ENCODE measurements at places on chromosomes 2 and 18.

DNA sequence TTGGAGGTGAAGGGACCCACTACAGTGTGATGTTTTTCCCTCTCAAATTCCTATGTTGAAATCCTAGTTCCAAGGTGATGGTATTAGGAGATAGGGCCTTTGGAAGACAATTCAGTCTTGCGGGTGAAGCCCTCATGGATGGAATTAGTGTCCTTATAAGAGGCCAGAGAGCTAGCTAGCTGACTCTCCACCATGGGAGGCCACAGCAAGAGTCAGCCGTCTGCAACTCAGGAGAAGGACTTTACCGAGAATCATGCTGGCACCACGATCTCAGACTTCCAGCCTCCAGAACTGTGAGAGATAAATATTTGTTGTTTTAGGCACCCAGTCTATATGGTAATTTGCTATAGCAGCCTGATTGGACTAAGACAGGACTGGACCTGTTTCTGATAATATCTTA, 461.4 kb downstream of the TSN start:
- DNase-seq: no peak

DNA sequence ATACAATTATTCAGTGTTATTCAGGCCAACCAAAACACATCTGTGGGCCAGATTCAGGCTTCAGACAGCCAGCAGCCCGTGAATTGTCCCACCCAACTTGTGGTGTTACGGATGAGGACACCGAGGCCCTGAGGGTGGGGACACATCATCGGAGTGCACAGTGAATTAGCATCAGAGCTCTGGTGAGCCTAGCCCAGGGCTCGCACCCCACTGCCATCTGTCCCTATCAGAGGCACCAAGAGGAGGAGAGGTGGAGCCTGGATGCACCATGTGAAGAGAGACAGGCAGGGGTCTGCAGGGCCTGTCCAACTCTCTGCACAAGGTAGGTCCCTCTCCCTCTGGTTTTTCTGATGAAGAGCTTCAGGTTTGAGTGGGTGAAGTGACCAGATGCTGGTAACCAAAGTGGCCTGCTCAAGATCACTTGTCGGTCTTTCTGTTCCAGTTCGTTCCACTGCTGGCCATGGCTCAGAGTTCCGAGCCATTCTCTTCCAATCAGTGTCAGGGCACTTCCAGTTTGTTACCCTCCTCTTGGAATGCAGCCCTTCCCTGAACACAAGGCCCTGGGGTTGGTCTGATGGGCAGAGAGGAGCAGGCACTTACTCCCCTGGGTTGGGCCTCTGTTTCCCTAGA, 14.8 kb upstream of the GLI2 start:
- DNase-seq: no peak

DNA sequence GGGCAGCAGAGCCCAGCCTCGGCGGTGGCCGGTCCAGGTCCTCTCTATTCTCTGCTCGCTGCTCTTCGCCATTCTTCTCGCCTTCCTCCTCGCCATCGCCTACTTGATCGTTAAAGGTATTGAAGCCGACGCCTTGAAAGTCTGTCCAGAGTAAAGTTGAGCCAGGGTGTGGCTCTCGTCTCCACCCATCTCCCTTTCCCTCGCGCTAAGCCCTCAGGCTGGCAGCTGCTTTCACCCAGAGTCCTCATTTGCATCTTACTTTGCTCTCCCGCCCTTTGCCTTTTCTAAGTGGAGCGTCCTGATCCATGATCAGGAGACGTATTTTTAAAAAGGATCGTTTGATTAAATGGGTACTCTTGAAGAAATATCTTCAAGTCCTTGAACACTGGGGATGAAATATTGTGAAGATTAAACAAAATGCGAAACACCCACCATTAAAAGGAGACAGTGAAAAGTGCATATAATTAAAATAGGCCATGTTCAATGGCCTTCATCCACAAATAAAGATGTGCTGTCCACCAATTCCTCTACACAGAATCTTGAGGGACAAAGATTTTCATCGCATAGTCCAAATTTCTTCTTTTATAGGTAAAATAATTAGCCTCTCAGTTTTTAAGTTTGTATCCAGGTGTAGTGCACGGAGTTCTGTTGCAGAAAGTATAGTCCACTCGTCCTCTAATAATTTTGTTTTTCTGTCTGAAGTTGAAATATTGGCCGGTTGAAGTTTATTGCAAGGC, 657 bp downstream of the ARL6IP6 start:
- peak; percentile 68 for DNase-seq

- no peak for DNase-seq
Observed at GRCh38 chr2:88626171-88627054, 851 bp downstream of the EIF2AK3 start.

DNA sequence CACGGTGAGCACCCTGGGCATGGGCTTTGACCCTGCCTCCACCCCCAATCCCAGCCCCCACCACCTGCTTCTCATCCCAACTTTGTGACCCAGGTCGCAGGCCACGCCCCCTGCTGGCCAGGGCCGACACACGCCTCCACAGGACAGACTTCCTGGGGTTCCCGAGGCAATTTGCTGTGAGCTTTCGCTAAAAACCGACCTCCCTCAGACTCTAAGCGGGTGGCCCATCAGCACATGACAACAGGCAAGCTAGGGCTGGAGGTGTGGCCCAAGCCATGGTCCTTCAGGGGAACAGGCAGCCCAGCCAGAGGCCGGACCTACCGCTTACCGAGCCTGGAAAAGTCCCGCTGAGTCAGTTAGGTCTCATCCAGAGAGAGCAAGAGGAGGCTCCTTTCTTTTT, 31.9 kb downstream of the C1QL2 start:
- DNase-seq: no peak

- no peak for DNase-seq
Observed at GRCh38 chr2:23235292-23235691, 149.7 kb upstream of the KLHL29 start.

GRCh38 chr2:237966250-237966564, 607 bp upstream of the UBE2F start:
- no peak for DNase-seq

DNA sequence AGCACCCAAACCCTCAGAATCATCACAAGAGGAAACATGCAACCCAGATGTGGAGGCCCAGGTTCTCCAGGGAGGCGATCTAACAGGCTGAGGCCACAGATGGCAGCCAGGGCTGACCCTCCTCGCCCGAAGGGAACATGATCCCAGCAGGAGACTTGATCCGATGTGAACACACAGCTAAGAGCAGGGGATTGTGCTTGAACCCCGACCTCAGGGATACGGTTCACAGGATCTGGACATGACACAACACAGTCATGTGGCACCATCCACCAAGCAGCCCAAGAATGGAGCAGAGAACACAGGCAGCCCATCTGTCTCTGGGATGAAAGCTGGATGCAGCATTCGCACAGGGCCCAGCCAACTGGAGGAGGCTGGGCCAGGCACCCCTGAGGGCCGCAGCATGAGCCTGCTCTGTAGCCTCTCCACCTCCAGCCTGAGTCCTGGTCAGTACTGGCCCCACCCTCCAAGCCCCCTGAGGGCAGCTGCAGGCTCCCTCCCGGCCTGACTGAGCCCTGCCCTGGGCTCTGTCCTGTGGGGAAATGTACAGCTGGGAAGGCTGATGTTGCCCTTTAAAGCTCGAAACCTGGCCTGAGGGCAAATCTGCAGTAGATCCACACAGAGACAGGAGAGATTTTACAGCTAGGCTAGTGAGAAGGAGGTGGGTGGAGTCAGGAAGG, 39.0 kb downstream of the AQP12A start:
- no peak for DNase-seq

DNA sequence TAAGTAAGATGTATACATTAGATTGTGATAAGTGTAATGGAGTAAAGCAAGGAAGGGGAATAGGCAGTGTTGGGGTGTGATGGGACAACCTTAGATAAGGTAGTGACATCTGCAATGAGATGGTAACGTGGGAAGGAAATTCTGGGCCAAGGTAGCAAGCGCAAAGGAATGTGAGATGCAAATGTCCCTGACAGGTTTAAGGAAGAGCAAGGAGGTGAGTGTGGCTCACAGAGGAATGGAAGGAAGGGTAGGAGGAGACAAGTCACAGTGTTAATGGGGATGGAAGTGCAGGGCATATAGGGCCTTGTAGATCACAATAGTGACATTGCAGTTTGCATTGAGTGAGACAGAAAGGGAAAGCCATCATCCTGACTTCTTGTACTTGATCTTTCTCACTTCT, 170.9 kb upstream of the FAM98A start:
- no peak for DNase-seq

DNA sequence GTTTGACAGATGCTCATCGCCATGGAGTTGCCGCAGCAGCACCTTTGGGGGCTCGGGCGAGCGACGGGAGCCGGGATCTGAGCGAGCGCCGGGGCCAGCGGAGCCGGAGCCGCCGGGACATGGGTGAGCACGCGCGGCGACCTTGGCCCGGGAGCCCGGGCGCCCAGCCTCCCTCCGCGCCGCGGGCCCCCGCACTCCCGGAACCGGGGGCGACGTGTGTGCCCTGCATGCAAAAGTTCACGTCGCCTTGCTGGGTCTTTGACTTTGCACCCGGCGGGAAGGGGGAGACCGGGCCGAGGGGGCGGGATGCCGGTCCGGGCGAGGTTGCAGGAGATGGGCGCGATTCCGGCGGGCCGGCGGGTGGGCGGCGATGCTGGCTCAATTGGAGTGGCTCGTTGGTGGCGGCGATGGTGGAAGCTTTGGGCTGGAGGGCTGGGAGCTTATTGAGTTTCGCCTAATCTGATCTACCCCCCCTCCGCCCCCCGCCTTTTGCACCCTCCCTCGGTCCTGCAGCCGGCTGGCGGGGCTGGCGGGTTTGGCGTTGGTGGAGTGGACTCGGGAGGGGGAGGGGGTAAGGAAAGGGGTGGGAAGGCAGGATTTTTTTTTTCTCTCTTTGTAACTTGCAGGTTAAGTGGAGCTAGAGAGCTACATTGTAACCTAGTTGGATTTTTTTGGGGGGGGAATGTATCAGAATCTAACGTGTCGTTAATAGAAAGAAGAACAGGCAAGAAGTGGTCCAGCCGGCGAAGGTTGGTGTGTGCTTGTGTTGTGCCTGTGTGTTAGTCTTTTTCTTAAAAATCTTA, at the start of gene SETBP1:
Gene SETBP1, plus strand, starts transcription at position 616 of the 803 bp plus-strand sequence. CDS start 20,459 bp downstream, outside the sequence.
- DNase-seq: peak; percentile 59

- DNase-seq: no peak
Observed at GRCh38 chr2:6312367-6312766, 553.3 kb downstream of the CMPK2 start.

DNA sequence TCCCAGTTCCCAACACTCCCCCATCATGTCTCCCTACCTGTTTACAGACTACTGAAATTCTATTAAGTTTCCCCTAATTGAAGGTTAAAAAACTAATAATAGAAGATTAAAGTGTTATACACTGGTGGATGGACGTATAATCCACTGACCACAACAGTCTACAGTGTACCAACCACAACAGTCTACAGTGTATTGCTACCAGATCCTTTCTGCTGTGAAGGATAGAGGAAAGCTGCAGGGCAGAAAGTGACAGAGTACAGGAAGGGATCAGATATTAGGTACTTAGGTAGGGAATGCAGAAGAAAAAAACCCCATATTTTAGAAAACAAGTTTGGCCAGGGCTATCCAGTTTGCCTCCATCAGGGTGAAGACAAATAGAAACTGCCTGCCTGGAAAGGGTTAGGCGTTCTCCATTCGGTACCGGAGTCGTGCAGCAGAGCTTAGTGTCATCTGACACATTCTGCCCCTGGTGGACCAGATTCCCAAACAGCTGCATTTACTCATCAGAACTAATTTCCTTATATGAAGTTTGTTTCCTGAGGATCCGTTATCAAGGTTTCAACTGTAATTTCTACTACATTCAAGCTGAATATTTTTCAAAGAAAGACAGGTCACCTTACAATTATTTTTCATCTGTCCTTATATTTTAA, 49.9 kb downstream of the KLF7 start:
- no peak for DNase-seq

DNA sequence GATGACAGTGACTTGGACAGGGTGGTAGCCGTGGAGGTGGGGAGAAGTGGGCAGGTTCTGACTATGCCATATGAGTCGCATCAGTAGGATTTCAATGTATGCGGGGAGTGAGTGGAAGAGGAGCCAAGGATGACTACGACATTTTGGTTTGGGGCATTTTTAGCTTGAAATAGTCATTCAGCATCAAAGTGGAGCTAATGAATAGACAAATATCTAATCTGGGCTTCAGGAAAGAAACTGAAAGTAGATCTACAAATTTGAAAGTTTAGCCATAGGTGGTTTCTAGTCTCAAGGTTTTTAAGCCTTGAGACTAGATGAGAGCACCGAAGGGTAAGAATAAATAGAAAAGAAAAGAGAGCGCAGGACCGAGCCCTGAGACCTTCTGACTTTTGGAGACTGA, 58.3 kb downstream of the FEZ2 start:
- DNase-seq: no peak

DNA sequence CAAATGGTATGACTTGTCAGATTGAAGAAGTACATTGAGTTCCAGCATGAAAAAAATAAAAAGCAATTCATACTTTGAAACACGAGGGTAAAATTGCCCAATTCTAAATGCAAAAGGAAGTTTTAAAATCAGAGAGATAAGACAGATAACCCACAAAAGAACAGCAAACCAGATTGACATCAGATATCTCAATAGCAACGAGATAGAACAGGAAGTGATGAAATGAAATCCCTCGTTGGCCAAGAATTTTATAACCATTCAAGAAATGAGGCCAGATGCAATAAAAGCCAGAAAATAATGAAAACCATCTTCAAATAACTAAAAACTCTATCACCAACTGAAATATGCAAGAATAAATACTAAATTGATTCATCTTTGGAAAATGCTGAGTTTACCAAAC, 172.8 kb downstream of the CD226 start:
- no peak for DNase-seq

DNA sequence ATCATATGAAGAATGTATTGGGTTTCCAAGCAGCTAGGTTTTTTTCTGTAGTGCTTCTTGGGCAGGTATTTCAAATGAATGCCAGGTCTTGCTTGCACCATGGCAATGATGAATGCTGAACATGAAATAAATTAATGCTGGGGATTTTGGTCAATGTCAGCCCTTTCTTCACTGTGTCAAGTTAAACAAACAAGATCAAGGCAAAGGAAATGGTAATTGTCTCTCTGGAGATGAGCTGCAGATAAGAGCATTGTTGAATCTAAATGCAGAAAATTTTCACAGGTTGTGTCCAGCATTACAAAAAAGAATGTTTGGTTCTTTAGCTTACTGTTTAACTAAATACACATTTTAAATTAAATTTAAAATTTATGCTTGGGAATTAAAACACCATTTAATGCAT, 144.3 kb downstream of the GPD2 start:
- no peak for DNase-seq

- no peak for DNase-seq
Observed at GRCh38 chr2:85690932-85691331, 3.2 kb upstream of the GNLY start.

GRCh38 chr2:1884933-1885580, 140.7 kb upstream of the PXDN start:
- DNase-seq: peak; percentile 94

DNA sequence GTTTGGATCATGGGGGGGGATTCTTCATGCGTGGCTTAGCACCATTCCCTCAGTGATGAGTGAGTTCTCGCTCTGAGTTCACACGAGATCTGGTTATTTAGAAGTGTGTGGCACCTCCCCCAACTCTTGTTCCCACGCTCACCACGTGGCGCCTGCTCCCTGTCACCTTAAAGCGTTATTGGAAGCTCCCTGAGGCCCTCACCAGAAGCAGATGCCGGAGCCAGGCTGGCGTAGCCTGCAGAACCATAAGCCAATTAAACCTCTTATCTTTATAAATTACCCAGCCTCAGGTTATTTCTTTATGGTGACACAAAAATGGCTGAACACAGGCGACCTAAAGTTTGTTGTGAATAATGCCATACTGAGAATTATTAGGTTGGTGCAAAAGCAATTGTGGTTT, 10.5 kb upstream of the MTCL1 start:
- DNase-seq: no peak

- no peak for DNase-seq
Observed at GRCh38 chr2:119063177-119063576, 95.4 kb downstream of the C1QL2 start.

- DNase-seq: no peak
Observed at GRCh38 chr2:46461709-46462171, 17.6 kb upstream of the TMEM247 start.

- no peak for DNase-seq
Observed at GRCh38 chr2:100606726-100607343, 44.0 kb downstream of the PDCL3 start.

Data from NCI-H446 (cell line).